Neuronal stem cell (in vitro differentiated cells): ENCODE measurements at places on chromosomes 16 and 17.

GRCh38 chr17:82786427-82786826 lies 34.6 kb downstream of the TBCD start:
- no peak for DNase-seq

- DNase-seq = peak; percentile 91
Observed at GRCh38 chr17:29591737-29592608, 959 bp upstream of the ANKRD13B start.

DNA sequence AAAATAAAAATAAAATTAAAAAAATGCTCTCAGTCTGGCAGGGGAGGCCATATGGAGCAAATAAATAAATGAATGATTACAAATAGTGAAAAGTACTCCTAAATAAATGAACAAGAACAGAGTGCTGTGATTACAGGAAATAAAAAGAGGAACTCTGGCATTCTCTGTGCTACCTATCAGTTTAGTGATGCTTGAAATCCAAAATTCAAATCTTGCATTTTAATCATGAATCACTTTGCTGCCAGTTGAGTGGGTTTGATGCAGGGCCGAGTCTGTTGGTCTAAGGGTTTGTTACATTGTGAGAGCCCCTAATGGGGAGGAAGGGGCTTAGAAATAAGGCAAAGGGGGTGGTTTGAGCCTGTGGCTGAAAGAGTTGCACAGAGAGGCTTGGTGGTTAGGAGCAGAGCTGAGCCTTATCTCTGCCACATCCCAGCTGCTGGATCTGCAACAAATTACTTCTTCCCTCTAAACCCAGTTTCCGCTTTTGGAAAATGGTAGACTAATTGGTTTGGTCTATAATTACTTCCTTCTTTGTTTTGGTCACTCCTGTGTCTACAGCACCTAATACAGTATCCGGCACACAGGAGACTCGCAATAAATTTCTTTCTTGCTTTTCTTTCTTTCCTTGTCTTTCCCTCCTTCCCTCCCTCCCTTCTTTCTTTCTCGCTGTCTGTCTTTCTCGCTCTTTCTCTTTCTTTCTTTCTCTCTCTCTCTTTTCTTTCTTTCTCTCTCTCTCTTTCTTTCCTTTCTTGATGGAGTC lies 6.3 kb upstream of the ABCC1 start:
- no peak for DNase-seq

- no peak for DNase-seq
Observed at GRCh38 chr16:55499951-55500529, 8.8 kb upstream of the LPCAT2 start.

GRCh38 chr16:79071424-79071823 lies 529.1 kb downstream of the MAF start:
- DNase-seq = no peak

DNA sequence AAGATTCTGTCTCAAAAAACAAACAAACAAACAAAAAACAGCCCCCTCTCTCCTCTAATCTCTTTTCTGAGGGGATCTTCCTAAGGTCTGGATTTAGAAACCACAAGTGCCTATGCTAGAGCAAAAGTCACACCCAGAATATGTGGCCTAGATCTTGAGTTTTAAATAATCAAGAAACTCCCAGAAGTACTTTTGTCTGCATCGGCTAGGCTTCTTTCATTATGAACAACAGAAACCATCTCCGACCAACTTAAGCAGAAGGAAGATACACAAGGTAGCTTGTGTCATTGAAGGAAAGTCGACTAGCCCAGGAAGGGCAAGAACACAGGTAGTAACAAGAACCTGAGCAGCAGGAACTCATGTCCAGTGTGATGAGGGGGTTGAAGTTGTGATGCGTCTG lies 73.9 kb upstream of the KIFC3 start:
- no peak for DNase-seq

- peak; percentile 44 for DNase-seq
Observed at GRCh38 chr16:8867216-8867931, 1.4 kb downstream of the CARHSP1 start.

DNA sequence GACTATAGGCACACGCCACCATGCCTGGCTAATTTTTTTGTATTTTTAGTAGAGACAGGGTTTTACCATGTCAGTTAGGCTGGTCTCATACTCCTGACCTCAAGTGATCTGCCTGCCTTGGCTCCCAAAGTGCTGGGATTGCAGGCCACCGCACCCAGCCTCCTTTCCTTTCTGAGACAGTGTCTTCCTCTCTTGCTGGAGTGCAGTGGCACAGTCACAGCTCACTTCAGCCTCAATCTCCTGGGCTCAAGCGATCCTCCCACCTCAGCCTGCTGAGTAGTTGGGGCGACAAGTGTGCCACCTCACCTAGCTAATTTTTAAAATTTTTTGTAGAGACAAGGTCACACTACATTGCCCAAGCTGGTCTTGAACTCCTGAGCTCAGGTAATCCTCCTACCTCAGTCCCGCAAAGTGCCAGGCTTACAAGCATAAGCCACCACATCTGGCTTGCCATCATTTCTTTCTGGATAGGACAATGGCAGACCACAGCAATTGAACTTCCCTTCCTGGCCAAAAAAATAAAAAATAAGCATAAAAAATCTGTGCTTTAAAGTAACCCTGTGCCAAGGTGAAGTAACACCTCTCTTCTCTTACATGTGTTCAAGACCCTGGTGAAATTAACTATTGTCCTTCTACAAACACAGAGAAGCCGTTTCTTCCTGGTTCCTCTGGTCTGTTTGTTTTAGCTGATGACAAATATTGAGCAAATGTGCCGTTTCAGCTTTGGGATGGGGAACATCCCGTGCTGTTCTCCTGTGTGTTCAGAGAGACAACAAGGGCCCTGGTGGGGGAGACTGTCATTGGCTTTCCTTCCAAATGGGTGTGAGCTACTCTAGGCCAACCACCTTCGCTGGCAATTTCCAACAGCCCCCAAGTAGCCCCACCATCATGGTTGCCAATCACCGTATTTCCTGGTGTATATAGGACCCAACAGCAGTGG lies 60.2 kb downstream of the EMP2 start:
- DNase-seq = no peak

GRCh38 chr16:14458576-14458975 lies 171.5 kb downstream of the PARN start:
- no peak for DNase-seq

DNA sequence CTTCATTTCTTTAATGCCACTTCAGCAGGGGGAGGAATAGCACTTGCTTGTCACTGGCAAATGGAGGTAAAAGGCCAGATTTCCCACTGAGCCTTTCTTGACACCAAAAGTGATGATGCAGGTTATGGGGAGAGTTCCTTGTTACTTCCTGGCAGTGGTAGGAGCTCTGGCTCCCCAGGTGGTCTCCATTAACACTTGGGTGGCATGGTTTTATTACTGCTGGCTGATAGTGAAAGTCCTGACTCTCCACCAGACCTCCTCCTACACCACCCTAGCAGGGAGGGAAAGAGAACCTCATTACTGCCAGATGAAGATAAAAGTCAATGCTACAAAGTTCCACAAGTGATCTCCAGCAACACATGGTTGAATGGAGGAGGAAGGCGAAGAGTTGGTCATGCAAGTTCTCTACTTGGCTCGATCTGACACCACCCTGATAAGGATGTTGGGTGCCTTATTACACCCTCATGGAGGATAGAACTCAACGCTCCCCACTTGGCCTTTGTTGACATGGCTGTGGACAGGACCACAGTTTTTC lies 152.7 kb upstream of the GNAO1 start:
- DNase-seq = no peak
